NB4 (cell line): ENCODE measurements at places on chromosomes 12 and 14.

- peak; percentile 90 for DNase-seq
Measured at GRCh38 chr12:124916374-124917134, 2.1 kb upstream of the UBC start.

DNA sequence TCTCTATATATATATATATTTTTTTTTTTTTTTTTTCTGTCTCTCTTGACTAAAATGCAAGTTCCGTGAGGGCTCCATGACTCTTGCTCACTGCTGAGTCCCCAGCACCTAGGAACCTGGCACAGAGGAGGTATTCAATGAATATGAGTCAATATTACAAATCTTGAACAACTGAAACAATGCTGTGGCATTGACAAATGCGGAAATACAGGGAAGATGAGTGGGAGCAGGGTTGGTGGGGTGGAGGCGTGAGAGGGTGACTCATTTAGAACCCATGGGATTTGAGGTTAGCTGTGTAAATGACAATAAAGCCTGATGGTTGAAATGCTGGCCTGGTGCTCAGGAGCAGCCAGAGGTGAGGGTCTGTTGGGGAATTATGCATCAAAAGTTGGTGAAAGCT lies 121.7 kb upstream of the FUT8 start:
- peak; percentile 97 for DNase-seq

DNA sequence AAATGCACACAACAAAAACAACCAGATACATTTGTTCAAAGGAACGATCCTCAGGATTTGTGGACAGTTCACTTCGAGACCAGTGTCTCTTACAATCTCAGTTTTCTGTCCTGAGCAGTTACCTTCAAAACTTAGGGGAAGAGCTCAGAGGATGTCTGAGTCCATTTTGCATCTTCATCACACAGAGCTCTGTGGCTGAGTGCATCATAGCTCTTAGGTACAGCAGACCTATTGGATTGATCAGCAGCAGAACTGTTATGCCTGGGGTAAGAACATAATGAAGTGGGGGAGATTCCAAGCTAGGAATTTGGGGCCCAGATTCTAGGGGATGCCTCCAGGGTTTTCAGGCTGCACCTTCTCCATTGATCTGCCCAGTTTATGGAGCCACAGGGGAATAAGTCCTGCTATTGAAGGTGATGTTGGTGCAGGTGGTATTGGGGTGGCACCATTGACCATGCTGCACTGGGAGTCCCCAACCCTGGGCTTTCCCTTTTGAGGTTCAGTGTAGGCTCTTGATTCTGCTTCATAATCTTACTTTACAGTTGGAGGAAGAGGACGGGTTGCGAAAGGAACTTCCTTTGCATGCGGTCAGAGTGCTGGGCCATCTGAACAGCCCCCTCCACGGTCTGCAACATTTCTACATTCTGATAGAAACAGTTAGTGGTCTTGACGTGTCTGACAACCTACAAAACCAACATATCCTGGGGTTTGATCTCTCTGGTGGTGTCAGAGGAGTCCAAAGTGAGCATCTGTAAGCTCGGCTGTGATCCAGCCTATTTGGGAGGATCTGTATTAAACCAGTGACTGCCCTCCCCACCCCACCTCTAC lies 112.8 kb downstream of the CHST11 start:
- DNase-seq = peak; percentile 100

GRCh38 chr14:74409441-74409840 lies 16.6 kb downstream of the SYNDIG1L start:
- DNase-seq = no peak

DNA sequence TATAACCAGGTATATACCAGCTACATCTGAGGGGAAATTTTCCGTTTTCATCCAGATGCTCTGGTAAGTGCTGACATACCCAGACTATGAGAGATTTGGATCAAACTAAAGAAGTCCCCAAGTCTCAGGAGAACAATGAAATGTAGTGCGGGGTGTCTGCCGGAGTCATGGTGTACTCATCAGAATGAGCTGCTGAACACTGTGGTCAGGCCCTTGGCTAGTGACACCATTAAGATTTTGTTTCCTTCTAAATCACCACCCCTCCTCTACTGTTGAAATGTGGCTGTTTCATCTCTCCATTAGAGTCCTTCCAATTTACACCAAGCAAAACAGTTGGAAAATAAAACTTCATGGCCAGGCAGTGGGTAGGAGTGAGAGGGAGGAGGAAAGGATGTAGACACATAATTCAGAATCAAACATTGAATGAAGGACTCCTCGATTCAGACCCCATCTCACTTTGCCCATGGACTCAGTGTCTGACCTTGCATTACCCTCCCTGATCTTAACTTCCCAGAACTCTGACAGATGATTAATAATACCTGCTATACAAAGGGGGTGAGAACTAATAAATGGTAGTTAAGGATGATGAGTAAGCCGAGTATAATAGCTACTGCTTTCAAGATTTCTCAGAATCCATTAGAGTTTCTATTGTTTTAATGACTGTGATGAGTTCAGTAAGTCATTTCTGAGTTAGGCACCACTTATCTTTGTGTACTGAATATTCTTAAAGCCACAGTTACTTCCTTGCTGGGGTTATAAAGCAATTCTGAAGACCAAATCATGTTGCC lies 127.4 kb downstream of the CRADD start:
- no peak for DNase-seq

- DNase-seq = no peak
Measured at GRCh38 chr14:98770151-98770550, 501.8 kb downstream of the BCL11B start.

DNA sequence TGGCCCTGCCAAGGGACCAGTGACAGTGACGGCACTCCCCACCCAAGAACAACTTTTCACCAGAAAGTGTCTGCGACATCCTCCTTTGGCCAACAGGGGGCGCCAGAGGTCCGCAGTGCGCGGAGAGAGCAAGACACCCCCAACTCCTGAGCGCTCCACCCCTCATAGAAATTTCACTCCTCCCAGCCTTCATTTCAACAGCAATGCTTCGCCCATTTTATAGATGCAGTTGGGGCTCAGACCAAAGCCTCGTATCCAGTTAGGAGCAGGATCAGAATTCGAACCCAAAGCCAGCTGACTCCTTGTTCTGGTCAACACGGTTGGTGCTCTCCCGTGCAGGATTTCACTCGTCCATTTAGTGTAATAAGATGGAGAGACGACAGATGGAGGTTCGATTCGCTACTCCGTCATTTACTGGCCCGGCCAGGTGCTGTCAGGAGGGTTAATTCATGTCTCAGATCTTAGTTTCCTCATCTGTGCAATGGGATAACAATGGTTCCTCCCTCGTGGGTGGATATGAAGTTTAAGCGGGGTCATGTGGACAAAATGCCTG lies 2.4 kb upstream of the POP5 start:
- peak; percentile 87 for DNase-seq

- DNase-seq = no peak
Measured at GRCh38 chr12:130212384-130212989, 50.2 kb downstream of the FZD10 start.

GRCh38 chr14:95515080-95515489 lies 1.4 kb downstream of the SYNE3 start:
- peak; percentile 93 for DNase-seq

DNA sequence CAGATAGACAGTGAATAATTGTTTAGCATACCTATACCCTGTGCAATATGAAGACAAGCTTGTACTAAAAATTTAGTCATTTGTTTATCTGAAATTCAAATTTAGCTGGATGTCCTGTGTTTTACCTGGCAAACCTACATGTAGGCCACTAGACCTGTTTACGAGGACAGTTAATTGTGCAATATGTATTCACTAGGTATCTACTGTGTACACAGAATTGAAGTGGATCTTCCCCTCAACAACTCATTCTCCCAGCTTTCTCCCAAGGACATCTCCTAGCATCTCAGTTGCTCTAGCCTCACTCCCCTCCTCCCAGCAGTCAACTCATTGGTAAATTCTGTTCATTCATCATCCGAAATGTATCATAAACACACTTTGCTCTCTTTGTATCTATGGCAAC lies 25.3 kb downstream of the AK7 start:
- no peak for DNase-seq

GRCh38 chr12:64790166-64790565 lies 31.0 kb upstream of the GNS start:
- no peak for DNase-seq

DNA sequence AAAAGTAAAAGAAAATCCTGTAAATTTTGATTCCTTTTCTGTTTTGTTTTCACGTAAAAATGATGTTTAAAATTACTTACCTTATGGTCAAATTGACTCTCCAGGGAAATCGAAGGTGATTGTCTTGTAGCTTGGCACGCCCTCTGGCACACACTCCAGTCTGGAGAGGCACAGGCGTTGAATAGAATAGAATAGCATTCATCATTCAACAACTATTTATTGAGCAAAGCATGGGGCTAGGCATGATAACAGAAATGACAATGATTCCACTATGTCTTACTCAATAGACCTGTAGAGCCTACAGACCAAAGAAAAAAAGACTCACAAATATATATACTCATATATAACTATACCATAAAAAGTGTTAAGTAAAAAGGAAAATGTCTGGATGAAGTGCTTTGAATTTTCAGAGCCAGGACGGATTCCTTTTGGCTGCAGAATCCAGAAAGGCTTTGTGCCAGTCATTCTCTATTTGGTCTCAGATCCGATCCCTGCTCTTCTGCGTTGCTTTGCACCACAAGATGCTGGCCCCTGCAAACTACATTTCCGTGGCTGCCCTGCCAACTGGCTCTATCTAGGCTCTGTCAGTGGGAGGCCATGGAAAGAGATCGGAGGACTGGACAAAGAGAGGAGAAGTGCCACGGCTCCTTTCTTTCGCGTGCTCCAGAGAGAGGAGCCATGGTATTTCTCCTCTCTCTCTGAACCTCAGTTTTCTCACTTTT lies 231.8 kb downstream of the CRADD start:
- DNase-seq = no peak

GRCh38 chr14:24612196-24612595 lies 2.7 kb upstream of the GZMH start:
- DNase-seq = no peak

DNA sequence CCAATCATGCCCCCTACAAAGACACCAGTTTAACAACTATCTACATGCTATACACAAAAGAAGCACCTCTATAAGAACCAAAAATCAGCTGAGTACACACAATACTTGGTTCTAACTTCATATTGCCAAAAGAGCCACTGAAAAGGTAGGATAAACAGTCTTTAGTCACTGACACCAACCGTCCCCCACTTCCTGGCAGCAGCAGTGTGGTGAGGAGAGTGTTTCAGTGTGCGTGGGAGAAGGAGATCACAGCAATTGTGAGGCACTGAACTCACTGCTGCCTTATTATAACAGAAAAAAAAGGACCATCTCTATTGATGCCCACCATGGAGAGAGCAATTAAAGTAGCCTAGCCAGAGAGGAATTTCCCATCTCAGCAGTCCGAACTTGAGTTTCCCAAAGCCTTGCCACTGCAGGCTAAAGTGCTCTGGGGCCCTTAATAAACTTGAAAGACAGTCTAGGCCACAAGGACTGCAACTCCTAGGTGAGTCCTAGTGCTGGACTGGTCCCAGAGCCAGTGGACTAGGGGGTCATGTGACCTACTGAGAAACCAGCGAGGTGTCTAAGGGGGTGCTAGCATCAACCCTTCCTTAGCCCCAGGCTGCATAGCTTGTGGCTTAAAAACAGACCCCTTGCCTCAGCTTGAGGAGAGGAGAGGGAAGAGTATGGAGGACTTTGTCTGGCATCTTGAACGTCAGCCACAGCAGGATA lies 37.1 kb upstream of the LMNTD1 start:
- DNase-seq = peak; percentile 34

GRCh38 chr12:91817517-91817916 lies 328.1 kb downstream of the BTG1 start:
- no peak for DNase-seq

- peak; percentile 77 for DNase-seq
Measured at GRCh38 chr14:99682809-99683618, 1.1 kb upstream of the CYP46A1 start.

DNA sequence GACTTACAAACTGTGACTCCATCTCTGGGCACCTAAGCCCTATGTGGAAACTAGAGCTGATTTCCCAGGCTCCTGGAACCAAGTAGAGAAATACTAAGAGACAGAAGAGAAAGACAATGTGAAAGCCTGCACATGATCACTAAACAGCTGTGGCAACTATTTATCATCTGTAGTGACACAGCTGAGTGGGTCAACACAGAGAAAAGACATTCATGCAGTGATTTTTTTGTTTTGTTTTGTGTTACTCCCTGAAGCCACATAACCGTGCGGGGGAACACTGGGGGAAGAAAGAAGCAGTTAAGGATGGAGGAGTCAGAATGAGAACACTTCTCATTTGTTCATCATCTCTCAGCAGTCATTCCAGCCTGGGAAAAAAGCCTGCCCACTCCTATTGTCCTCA lies 1.5 kb downstream of the PRR4 start:
- no peak for DNase-seq

GRCh38 chr12:54786081-54786480 lies 68.2 kb upstream of the MUCL1 start:
- no peak for DNase-seq

DNA sequence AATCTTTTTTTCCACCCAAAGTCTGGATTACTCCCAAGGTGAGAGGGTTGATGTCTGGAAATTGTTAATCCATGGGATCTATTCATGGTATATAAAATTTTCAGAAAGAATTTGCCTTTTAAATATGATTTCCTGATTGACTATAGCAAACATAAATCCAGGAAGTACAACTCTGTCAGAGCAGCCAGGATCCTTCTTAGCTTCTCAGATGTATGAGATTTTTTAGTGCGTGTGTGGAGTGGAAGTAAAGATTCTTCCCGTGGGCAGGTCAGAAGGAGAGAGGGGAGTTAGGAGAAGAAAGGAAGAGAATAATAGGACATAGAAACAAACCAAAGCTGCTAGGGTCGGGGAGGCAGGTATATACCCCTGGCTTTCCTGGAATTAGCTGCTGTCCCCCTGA lies 159.3 kb downstream of the FBXL14 start:
- no peak for DNase-seq

GRCh38 chr14:53491256-53491883 lies 338.2 kb upstream of the DDHD1 start:
- no peak for DNase-seq

DNA sequence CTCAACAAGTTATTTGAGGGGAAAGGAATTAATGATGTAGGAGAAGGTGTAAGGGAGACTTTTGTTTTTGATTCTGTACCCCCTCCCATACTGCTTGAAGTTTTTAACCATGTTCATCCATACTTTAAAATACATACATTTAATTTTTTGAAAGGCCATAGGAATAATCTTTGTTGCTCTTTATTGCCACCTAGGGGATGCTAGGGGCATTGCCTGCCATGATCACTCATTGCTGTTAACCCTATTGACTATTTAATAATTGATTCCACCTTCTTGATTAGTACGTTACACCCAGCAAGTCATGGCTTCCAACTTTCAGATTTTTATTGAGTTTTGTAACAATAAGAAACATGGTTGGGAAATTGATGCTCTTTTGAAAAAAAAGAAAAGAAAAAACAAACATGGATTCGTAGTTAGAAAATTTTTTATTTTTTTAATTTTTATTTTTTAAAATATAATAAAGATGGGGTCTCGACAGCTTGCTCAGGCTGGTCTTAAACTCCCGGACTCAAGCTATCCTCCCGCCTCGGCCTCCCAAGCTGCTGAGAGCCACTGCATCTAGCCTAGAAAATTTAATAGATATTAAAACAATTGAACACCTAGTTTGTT lies 8.5 kb upstream of the PRKAB1 start:
- DNase-seq = peak; percentile 55

GRCh38 chr14:31926652-31927347 lies 150.3 kb upstream of the ARHGAP5 start:
- DNase-seq = no peak
